COLO829 (cell line): ENCODE measurements at places on chromosomes 4 and X.

DNA sequence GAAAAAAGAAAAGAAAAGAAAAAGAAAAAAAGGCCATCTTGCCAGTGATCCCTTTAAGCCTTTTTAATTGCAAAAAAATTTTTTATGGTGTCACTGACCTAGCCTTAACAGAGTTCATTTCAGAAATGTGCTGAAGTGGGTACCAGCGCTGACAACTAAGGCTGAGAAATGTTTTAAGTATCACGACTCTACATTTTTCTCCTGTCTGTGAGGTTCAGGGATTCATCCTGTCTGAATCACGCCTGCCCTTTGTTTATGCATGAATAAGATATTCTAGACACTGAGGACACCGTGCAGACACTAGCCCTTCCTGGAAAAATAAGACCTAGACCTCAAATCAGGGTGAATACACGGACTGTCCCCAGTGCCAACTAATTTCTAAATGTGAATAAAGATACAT is 154.4 kb upstream of the NOCT start:
- DNase-seq = no peak

DNA sequence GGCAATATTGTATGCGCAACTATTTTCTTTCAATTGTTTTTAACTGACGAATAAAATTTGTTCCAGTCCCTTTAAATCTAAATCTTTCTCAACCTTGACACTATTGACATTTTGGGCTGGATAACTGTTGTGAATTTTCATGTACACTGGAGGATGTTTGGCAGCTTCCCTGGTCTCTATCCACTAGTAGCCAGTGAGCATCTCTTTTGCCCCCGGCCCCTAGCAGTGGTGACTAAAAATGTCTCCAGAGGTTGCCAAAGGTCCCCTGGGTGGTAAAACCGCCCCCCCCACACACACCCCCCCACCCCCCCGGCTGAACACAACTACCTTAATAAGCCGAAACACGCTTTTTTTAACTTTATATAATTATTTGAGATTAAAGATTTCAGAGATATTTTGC is 514 bp downstream of the FANCB start:
- no peak for DNase-seq

DNA sequence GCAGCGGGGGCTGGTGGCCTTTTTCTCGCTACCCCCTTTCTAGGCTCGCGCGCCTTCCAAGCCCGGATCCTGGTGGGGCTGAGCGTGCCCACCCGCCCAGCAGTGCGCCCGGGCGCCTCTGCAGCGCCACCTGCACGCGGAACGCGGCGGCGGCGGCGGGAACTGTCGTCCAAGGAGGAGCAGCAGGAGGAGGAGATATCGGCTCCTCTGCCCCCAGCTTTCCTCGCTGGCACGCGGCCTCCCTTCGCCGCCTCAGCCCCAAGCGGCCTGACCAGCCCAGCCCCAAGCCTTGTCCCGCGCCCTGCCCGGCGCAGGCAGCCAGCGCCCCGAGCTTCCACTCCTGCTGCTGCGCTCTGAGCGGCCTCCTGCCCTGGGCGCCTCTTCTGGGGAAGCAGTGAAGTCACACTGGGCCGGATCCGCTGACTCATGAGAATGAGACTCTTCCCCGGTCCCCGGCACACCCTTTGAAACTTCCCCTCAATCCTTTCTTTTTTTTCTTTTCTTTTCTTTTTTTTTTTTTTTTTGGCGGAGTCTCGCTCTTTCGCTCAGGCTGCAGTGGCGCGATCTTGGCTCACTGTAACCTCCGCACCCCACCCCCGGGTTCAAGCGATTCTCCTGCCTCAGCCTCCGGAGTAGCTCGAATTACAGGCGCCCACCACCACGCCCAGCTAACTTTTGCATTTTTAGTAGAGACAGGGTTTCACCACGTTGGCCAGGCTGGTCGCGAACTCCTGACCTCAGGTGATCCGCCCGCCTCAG is 10.6 kb upstream of the ELF4 start:
- DNase-seq = peak; percentile 70

DNA sequence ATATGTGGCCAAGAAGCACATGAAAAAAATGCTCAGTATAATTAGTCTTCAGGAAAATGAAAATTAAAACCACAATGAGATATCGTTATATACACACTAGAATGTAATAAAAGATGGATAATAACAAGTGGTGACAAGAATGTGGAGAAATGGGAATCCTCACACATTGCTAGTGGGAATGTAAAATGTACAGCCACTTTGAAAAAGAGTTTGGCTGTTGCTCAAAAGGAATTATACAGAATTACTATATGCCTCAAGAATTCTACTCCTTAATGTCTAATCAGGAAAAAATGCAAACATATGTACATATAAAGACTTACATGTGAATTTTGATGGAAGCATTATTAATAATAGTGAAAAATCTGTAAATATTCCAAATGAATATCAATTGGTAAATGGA is 102.2 kb downstream of the SPCS3 start:
- no peak for DNase-seq

DNA sequence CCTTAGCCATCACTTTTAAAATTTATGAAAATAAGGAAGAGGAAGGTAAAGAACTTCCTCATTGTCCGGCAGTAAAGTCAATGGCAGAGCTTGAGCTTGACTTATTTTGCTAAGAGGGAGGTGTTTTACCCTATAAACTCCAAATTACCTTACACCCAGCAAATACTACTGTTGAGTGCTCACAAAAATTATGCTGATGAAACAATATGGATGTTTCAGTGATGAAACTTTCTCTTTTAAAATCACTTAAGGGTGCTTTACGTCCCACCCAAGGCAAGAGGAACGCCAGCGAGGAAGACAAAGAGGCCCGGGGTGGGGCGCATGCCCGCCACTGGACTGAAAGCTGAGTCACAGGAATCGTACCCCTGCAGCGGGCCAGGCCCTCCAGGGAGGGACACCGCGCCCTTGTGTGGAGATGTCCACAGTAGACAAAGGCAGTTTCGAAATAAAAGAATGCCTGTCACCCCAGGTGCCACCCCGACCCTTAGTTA is 560 bp upstream of the TMSB4X start:
- no peak for DNase-seq

GRCh38 chr4:8544741-8545438 is 35.3 kb upstream of the GPR78 start:
- DNase-seq = no peak

GRCh38 chr4:132557660-132558059 is 591.4 kb upstream of the PCDH10 start:
- DNase-seq = no peak

DNA sequence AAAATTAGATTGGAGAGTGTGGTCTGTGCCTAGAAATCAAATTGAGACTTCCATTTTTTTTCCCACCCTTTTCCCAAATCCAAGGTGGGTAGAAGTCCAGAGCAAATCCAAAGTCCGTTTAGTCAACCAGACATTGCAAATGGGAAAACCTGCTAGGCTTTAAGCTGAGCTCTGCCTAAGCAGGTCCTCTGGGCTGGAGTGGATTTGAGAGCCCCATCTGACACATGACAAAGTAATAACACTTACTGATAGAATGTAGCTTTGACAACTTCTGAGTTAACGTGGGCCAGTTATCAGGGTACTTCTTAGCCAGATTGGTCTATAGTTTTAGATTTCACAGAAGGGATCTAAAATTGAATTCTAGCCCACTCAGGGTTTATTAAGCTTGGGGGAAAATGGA is 242.3 kb downstream of the GALNTL6 start:
- DNase-seq = no peak

DNA sequence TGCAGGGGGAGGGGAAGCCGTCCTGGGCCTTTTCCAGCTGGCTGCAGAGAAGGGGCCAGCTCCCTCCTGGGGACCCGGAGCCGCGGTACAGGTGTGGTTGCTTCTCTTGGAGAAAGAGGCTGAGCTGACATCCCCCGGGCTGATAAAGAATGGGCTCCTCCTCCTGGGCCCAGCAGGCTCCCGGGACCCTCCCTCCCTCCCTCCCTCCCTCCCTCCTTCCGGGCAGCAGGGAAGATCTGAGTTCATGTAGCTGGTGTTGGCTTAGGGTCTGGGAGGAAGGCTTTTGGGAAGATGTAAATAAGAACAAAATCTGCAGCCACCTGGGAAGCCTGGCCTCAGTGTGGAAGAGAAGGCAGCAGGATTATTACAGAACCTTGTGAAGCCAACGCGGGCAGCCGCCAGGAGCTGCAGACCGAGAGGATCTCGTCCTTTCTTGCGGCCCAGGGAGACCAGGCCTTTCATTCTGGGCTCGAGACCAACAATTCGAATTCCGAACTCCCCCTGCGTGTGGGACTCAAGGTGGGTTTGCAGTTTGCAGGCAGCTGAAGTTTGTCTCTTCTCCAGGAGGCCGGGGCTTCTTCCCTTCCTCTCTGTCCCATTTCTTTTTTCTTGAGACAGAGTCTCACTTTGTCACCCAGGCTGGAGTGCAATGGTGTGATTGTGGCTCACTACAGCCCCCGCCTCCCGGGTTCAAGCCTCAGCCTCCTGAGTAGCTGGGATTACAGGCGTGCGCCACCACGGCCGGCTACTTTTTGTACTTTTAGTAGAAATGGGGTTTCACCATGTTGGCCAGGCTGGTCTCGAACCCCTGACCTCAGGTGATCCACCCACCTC is at the start of gene PLCXD1:
TSS of gene PLCXD1 (plus strand) at position 216 of the 834 bp plus-strand sequence. CDS start 2,807 bp downstream, outside the sequence.
- peak; percentile 45 for DNase-seq

DNA sequence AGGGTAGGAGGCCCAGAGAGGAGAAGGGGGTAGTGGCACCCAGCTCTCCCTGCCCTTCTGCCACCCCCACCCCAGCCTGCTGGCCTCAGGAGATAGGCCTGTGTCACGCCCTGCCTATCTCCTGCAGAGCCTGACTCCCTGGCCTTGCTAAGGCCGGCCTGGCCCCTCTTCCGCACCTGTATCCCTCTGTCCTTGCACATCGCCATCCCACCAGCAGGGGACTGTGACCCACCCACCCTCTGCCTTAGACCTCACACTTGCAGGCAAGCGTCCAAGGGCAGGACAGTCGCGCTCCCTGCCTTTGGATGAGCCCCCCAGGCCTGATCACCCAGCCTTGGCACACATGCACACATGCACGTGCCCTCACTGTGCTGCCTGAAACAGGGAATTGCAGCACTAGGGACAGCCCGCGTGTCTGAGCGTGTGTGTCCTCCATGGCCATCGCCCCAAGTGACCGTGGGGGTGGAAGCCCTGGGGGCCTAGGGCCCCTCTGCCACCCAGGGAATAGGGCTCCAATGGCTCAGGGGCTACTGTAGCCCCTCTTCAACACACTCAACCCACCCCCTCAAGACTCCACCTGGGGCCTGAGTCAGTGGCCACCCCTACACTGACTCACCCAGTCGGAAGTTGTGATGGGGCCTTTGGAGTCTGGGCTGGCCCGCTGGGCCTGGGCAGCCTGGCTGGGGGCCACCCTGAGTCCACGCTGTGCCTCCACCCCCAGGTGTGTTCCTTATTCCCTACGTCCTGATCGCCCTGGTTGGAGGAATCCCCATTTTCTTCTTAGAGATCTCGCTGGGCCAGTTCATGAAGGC is 2.1 kb downstream of the SLC6A8 start:
- no peak for DNase-seq

- no peak for DNase-seq
These were observed 110.4 kb downstream of the SCD5 start for GRCh38 chr4:82688091-82688795.

DNA sequence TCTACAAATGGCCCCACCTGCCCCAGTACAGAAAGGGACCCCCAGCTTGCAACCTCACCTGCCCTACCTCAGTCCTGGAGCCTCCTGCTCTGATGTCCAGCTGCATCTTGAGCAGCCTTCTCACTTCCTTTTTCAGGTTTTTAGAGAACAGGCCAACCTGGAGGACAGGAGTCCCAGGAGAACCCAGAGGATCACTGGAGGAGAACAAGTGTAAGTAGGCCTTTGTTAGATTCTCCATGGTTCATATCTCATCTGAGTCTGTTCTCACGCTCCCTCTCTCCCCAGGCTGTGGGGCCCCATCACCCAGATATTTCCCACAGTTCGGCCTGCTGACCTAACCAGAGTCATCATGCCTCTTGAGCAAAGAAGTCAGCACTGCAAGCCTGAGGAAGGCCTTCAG is 3.6 kb downstream of the MAGEA11 start:
- no peak for DNase-seq

GRCh38 chrX:7219153-7219705 is 71.3 kb upstream of the PUDP start:
- DNase-seq = no peak

DNA sequence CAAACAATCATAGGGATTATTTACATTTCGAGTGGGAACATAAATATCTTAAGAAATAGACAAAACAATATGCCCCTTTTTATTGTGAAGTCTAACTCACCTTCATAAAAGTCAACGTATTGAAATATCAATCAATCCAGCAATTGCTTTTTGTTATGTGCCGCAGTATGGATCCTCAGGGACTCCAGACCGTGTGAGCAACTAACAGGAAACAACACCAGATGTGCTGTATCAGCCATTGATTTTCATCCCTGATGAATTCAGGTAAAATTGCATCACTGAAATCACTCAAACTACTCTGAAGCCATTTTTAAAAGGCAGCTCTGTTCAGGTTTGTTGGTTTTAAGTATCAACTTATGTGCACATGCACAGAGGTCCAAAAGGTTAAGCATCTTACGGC is 197.3 kb upstream of the FAT1 start:
- no peak for DNase-seq

GRCh38 chrX:23884427-23885024 is 23.2 kb downstream of the APOO start:
- no peak for DNase-seq

DNA sequence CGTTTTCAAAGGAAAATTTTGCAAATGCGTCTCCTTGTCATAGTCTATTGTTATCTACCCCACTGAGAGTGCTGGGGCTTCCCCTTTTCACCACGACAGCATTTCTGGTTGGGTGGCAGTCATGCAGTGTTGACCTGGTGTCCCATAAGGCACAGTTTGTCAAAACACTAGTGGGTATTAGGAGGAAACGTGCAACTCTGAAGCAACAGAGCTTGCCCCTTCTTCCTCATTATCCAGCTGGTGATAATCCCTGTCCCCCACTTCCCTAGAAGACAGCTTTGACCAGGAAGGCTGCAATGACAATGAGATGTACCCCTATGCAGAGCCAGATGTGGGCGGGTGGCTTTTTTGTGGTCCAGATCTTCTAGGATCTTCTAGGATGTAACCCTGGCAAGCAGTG is 1.8 kb downstream of the TBC1D1 start:
- DNase-seq = no peak

DNA sequence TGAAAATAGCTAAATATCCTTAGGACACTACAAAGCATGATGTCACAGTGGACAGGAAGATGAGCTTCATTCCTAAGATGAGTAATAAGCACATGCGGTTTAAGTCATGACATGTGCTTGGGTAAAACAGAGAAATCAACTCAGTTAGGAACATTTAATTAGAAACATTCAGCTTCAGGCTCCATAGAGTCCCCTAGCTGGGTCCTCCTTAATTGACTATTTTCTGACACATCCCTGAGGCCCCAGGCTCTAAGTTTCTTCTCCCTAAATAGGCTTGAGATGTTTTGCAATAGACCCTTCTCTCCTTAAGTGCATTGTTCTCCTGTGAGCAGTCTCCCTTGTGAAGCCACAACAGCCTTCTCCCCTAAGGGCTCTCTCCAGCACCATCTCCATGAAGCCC is 70.4 kb upstream of the ANXA3 start:
- DNase-seq = peak; percentile 78

DNA sequence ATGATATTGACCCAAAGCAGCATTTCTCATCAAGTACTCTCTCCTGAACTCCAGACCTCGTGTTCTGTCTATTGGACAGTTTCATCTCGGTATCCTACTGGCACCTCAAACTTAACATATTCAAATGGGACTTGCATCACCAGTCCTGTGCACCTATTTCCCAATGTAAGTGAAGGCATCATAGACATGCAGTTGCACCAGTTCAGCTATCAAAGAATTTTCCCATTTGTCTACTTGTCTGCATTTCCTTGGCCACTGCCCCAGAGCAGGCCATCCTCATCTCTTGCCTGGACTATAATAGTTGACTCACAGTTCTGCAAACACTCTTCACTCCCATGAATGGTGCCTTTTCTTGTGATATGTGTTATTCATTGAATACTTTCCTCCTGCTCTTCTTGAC is 11.3 kb upstream of the LIMCH1 start:
- DNase-seq = no peak
